ENCODE measurements at places on chromosomes 5 and 9. TPM values are rescaled to one million over a fixed set of nuclear protein-coding genes. Genes with fewer than 3 reads are reported as not detected.

The TCF7 gene
- 0.28 TPM for total RNA-seq

The PALM2AKAP2 gene
- 9.7 TPM for total RNA-seq

The AIF1L gene
- total RNA-seq = under 0.01 TPM

The MELK gene
- 6.0 TPM for total RNA-seq

The PCDHB13 gene
- total RNA-seq = 0.28 TPM

Measured in smooth muscle cell of bladder (primary cell).